ENCODE measurements at places on chromosomes 12 and 14. TPM values are rescaled to one million over a fixed set of nuclear protein-coding genes. Genes with fewer than 3 reads are reported as not detected.

- no peaks in the 10 kb centered on the region for H3K36me3 ChIP-seq
- DNase-seq, result no peak
- H3K27ac ChIP-seq, result no peak overlapping the region
- no peaks in the 10 kb centered on the region for H3K27me3 ChIP-seq
Observed at GRCh38 chr12:79156846-79157463, 292.4 kb downstream of the SYT1 start.

GRCh38 chr12:80412343-80412953 is 31.6 kb upstream of the PTPRQ start:
- no peaks in the 10 kb centered on the region for H3K27me3 ChIP-seq
- no peaks in the 10 kb centered on the region for H3K36me3 ChIP-seq

DNA sequence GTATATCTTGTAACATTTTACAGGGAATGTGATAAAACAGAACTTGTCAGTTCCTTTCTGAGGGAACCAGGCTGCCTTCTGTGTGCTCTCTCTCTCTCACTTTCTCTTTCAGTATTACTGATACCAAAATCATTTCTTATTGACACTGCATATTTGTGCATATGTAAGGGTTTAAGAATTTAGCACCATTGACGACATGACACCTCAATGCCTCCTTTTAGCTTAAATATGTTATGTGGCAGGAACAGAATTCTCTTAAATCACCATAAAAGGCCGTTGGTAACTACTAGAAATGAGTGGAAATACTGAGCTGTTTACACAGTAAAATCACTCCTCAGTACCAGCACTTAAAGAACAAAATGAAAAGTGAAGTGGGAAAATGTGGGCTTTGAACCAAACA is 457.7 kb upstream of the SYT1 start:
- no peaks in the 10 kb centered on the region for H3K4me1 ChIP-seq
- H3K27me3 ChIP-seq, result no peaks in the 10 kb centered on the region
- H3K27ac ChIP-seq, result no peak overlapping the region
- peak overlapping the region; percentile 9 for H3K4me3 ChIP-seq
- no peak for DNase-seq

- no peaks in the 10 kb centered on the region for H3K4me1 ChIP-seq
- no peaks in the 10 kb centered on the region for H3K36me3 ChIP-seq
- H3K4me3 ChIP-seq, result no peak overlapping the region
- no peak overlapping the region for H3K27ac ChIP-seq
Observed at GRCh38 chr12:15428632-15429031, 106.3 kb downstream of the PTPRO start.

DNA sequence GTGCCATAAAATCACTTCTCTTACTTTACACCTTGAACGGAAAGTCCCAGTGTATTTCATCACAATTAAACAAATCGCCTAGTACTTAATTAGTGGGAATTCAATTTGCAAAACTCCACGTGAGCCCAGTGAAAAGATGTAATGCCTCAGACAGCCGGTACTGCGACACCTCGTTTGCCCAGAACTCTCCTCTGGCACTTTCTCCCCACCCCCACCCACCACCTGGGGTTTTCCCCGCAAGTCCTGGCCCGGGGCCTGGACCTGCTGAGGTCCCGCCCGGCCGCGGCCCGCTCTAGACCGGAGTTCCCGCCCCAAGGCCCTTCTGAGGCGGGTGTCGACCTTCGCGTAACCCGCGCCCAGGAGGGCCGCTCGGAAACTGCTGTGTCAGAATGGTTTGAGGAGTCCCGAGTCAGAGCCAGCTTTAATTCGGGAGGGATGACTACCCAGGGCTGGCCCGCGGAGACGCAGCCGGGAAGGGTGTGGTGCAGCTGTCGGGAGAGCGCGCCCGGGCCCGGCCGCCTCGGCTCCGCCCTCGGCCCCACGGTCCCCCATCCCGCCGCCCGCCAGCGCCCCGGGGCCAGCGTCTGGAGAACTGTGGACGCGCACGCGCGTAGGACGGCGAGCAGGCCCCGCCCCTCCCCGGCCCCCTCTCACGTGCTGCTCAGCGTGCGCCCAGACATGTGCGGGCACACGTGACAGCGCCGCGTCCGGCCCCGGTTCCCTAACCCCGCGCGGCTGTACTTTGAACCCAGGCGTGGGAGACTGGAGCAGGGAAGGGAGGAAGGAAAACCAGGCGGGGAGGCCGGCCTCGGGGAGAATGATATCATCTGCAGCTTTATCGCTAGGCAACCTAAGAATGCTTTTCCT is 10.8 kb downstream of the BHLHE41 start:
- peak; percentile 98 for DNase-seq
- H3K4me3 ChIP-seq, result peak overlapping the region; percentile 52
- H3K27ac ChIP-seq, result peak overlapping the region; percentile 90

DNA sequence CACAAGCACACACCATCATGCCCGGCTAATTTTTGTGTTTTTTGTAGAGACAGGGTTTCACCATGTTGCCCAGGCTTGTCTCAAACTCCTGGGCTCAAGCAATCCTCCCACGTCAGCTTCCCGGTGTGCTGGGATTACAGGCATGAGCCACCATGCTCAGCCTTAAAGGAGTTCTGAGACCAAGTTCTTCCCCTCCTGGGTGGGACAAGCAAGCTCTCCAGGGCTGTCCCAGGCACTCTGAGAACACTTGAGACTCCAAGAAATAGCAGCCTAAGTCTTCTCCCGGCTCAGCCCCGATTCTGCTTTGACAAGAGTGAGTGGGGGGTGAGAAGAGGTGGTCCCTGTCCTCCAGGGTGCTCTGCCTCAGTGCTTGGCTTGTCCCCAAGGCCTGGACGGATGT is 86.4 kb downstream of the STAB2 start:
- H3K36me3 ChIP-seq, result no peaks in the 10 kb centered on the region
- no peaks in the 10 kb centered on the region for H3K27me3 ChIP-seq
- no peak for DNase-seq
- no peak overlapping the region for H3K4me3 ChIP-seq

DNA sequence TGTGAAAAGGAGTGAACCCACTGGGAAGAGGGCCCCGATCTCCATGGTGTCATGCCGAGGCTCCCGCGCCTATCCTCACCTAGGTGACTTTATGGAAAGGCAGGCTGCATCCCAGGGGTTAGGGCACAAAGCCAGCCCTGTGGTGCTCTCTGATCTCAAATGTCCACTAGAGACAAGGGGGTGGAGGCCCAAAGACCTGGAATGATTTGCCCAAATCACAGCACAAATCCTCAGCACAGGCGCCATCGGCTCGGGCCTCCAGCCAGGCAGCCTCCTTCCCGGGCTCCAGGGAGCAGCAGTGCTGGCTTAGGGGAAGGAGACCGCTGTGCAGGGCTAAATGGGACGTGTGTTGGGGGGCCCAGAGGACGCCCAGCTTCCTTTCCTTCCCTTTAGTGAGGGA is 17.6 kb downstream of the CHGA start:
- H3K27me3 ChIP-seq, result no peaks in the 10 kb centered on the region
- no peaks in the 10 kb centered on the region for H3K4me1 ChIP-seq
- H3K36me3 ChIP-seq, result no peaks in the 10 kb centered on the region
- DNase-seq, result no peak

GRCh38 chr12:5099136-5099535 is 55.5 kb downstream of the KCNA5 start:
- peak; percentile 65 for DNase-seq
- H3K4me3 ChIP-seq, result no peak overlapping the region
- H3K27me3 ChIP-seq, result no peaks in the 10 kb centered on the region
- no peaks in the 10 kb centered on the region for H3K4me1 ChIP-seq

C14orf39 gene
- total RNA-seq, result not detected

CRADD gene
- 40.8 TPM for total RNA-seq

C12orf54 gene
- not detected for total RNA-seq
